ENCODE measurements at places on chromosomes 6 and 20. TPM values are rescaled to one million over a fixed set of nuclear protein-coding genes. Genes with fewer than 3 reads are reported as not detected.
A peak's percentile ranks its signal among the peaks of the same experiment; 100 is the strongest.

- no peak for DNase-seq
Measured at GRCh38 chr6:23647045-23647444, 479.0 kb upstream of the NRSN1 start.

DNA sequence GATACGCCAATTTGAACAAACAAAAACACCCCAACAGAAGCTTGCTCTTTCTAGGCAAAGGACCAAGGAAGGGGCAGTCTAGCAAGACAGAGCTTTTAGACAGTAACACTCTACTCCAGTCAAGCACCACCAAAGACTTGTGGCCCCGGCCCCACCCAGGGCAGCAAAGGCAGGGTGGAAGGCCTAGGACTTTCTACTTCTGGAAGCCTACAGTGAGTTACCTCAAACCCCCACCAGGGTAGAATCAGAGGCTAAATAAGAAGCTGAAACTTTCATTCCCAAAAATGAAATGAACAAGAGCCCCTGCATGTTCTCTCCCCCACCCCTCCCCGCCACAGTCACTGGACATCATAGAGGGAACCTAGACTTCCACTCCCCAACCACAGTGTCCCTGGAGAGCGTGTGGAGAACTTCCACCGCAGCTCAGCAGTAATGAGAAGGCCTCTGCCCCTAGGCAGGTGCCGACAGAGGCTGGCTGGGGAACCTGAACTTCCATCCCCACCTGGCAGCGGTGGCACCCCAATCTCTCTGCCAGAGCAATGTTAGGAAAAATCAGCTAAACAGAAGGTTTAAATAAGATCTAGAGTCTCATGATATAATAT, 40.0 kb downstream of the KATNA1 start:
- DNase-seq: no peak

DNA sequence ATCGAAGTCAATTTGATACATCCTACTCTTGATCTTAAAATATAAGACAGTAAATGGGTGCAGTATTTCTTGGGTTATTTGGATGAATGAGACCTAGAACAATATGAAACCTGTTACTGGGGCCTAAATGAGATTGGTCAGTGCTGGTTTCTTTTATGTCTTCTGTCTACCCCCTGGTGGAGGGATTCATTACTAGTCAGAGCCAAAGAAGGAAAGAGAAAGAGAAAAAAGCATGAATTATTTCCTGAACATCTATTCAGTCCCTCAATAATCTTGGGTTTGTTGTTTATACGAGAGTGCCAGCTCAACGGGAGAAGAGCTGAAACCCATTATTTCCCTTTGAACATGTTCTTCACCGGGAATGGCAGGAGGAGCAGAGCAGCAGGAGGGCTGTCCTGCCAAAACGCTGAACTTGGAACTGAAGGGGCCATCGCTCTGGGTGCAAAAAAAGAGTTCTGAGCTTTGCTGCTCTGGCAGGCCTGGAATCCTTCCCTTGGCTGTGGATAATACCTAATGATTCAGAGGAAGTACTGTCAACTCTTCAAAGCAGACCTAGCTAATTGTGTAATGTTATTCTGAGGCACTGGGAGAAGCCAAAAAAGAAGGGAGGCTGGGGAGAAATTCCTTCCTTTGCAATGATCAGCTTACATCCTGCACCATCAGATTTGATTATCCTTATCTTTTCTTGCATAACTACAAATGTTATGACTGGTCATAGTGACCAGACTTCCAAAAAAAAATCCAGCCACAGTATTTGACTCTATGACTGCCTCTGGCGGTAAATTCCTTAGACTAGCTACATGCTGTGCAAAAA, 72.0 kb downstream of the BLOC1S5 start:
- DNase-seq: peak; percentile 77

DNA sequence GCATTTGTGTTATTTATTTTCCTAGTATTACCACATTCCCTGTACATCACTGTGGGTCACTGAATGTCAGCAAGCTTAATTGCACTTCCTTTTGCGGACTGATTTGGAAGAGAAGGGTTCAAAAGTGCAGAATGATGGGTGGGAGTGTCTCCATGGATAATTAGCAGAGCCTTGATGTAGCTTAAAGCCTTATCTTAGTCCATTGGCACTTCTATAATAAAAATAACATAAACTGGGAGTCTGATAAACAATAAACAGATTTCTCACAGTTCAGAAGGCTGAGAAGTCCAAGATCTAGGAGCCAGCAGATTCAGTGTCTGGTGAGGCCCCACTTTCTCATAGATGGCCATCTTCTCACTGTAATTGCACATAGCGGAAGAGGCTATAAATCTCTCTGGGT, 501.1 kb upstream of the POU3F2 start:
- DNase-seq: no peak

DNA sequence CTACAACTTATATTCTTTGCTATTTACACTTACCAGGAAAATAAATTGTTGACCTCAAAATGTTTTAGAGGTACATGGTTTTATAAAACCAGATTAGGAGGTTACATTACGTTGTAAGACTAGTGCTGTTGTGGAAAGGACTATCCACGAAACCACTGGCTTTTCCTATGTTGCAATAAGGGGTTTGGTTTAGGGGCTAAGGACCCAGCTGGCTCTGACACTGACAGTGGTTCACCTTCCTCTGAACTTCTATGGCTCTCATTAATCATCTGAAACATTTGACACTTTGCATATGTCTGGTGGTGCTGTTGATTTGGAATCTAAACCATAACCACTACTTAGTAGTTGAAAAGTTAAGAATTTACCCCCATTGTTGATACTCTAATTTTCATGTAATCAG, 186.7 kb downstream of the NKAIN2 start:
- DNase-seq: no peak

Gene MCHR2
- total RNA-seq: 0.20 TPM

DNA sequence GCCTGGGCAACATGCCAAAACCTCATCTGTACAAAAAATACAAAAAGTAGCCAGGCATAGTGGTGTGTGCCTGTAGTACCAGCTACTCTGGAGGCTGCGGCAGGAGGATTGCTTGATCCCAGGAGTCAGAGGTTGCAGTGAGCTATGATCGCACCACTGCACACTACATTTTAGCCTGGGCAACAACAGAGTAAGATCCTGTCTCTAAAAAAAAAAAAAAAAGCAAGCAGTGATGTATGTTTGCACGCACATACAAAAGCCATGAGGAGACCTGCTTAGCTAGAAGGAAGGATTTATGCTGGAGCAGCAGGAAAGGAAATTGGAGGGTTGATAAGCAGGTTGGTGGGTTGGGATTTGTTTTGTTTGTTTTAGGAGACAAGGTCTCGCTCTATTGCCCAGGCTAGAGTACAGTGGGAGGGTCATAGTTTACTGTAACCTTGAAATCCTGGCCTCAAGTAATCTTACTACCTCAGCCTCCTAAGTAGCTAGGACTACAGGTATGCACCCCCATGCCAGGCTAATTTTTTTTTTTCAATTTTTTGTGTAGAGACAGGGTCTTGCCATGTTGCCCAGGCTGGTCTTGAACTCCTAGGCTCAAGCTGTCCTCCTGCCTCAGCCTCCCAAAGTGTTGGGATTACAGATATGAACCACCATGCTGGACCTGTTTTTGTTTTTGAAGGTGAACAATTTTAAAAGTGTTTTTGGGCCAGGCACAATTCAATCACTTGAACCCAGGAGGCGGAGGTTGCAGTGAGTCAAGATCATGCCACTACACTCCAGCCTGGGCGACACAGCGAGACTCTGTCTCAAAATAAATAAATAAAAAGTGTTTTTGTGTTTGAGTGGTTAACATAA, 4.0 kb downstream of the ZSWIM3 start:
- DNase-seq: no peak

DNA sequence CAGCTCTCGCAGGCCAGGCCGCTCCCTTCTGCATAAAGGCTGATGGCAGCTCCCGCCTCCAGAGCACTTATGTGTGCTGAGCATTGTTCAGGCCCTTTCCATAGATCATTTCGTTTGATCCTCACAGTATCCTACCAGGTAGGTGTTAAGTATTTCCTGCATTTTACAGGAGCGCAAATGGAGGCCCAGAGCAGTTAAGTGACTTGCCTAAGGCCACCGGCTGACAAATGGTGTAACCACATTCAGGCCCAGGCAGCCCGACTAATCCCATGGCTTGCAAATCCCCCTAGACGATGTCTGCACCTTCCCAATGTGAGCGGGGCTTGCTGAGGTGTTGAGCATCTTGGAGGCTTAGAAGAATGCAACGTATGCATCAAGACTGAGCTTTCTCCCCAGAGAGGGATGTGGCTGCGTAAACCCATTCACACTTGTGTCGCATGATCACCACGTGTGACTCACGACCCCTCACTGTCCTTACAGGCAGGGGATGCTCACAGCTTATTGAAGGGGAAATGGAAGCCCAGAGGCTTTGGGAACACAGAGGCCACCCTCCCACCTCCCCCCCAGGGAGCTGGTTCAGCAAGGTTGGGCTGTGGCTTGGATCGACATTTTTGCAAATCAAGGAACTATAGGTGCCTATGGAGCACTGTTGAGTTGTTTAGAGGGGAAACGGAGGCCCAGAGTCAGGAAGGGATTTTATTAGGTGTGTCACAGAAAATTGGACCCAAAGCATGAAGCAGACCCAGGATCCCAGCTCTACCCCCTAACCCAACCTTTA, 7.0 kb downstream of the BPIFB2 start:
- no peak for DNase-seq

- no peak for DNase-seq
Measured at GRCh38 chr6:113318575-113318917, 538.6 kb upstream of the MARCKS start.

DNA sequence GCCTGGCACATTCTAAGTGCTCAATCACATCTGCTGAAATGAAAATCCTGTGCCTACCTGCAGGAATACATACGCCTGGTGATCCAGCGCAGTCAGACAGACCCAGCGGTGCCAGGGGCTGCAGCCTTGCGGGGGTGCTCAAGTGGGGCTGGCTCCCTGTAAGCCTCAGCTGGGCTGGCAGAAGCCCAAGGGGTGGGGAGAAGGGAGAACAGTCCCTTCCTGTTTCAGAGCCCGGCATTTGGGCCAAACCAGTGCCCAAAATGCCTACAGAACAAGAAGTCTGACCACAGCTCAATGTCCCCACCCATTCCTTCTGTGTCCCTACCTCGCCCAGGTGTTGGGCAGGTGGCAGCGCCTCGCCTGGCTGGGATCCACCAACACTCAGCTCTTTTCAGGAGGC, 22.6 kb downstream of the KCNK15 start:
- DNase-seq: no peak

GRCh38 chr20:60695226-60696000, 556.6 kb upstream of the CDH4 start:
- no peak for DNase-seq

GRCh38 chr6:2630359-2630758, 120.4 kb downstream of the MYLK4 start:
- DNase-seq: no peak

GRCh38 chr20:31663838-31664695, 26.4 kb downstream of the COX4I2 start:
- no peak for DNase-seq

DNA sequence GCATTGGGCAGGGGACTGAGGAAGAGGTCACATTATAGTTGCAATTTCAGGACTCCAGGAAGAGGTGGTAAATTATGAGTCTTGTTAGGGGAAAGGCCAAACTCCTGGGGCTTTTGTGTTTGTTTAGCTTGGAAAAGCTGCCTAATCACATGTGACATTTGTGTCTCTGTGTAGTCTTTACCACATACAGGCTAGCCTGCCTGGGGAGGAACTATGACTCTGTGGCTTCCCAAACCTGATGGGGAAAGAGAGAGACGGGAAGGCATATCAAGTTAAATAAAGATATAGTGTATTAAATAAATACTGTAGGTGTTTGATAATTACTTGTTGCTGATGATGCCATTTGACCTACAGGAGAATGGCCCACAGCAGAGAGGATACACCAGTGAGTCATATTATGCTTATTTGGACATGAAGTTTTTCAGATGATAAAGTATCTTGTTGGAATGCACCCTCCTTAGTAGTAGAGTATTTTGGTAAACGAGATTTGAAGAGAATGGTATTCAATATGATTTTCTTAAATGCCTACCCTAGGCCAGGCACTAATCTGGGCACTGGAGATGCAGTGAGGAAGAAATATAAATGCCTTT, 4.0 kb downstream of the BLTP3A start:
- DNase-seq: no peak

DNA sequence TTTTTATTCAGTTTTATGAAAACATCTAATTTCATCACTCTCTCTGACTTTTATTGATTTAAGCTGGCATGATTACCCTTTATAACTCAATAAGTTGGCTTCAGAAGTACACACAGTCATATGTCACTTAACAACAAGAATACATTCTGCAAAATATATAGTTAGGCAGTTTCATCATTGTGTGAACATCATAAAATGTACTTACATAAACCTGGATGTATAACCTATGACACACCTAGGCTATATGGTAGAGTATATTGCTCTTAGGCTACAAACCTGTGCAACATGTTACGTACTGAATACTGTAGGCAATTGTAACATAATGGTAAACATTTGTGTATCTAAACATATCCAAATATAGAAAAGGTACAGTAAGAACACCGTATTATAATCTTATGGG, 362.2 kb upstream of the BTBD3 start:
- DNase-seq: no peak

- DNase-seq: no peak
Measured at GRCh38 chr6:144075187-144075586, 20.2 kb downstream of the SF3B5 start.

Gene ZFP64
- 11.0 TPM for total RNA-seq

All from spinal cord (tissue), 10 donors.